ENCODE measurements at places on chromosomes 4 and X.

DNA sequence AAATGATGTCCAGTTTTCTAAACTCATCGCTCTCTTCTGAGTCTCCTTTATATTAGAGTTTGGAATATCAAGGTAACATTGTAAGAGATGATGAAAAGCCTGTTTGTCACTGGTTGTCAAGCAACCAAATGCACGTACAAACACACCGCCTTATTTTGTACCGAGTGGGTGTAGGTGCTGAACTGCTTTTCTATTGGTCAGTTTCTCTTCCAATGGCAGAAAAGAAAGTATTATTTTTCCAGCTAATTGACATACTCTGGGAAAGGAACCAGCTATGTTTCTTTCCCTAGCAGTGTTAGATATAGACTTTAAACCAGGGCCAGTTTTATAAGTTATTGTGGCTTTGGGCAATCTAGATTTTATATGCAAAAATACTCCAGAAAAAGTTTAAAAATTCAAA, 6.6 kb upstream of the PPM1K start:
- no peak for DNase-seq

DNA sequence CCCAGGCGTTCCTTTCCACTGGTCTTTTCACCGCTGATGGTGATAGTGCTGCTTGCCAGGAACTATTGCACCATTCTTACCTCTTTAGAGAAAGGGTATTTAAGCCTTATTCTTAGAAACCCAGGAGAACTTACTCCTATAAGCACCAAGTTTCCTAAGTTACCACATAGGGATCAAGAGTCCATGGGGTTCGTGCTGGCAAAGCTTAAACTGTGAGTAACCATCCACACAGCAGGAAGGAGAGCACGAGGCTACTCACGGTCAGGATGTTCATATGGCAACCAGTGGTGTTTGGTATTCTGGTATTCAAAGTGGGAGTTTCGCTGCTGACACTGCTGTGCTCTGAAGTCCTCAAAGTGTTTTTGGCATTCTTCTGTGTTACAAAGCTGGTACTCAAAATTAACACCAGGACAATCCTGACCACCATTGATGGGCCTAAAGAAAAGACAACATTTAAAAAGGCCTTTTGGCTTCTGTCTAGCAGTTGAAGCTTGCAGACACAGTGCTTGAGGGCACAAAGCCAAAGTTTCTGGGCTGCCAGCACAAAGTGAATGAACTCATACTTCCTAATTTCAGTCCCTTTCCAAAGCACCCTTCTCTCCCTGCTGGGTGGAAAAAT, 256.9 kb downstream of the ADAMTS3 start:
- DNase-seq, result no peak

DNA sequence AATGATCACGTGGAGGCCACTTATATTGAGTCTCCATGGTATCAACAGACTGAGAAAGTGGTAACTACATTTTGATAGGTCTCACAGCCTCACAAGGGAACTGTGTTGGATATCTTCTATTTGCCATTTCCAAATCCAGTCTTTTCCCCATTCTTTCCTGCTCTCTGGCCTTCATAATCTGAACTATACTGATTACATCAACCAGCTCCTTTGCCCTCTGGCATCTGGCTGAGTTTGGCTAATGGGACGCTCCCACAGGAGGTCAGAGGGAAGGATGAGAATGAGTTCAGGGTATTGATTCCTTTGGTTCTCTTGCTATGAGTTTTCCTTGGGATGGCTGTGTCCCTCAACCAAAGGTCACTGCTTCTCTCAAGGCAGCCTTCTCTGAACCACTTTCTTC, 152.6 kb downstream of the RTL9 start:
- no peak for DNase-seq

- no peak for DNase-seq
Measured at GRCh38 chrX:134469486-134469885, 9.5 kb downstream of the HPRT1 start.

GRCh38 chr4:30122711-30123110, 597.5 kb upstream of the PCDH7 start:
- no peak for DNase-seq

DNA sequence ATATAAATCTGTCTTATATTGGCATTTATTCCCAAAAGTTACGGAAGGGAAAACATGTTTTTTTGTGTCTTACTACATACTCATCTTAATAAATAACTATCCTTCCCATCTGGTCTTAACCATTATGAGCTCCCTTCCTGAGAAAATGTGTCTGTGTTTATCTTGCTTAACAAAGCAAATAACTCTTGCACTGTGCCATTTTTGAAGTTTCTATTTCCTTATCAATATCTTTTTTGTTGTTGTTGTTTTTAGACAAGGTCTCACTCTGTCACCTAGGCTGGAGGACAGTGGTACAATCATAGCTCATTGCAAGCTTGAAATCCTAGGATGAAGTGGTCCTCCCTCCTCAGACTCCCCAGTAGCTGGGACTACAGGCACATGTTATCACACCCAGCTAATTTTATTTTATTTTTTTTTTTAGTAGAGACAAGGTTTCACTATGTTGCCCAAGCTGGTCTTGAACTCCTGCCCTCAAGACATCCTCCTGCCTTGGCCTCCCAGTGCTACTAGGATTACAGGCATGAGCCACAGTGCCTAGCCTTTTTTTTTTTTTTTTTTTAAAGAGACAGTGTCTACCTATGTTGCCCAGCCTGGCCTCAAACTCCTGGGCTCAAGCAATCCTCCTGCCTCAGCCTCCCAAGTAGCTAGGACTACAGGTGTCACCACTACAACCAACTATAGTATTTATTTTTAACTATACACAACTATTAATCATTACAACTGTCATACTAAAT, 36.9 kb downstream of the CNOT6L start:
- no peak for DNase-seq

- no peak for DNase-seq
Measured at GRCh38 chr4:142824368-142824767, 21.7 kb downstream of the INPP4B start.

DNA sequence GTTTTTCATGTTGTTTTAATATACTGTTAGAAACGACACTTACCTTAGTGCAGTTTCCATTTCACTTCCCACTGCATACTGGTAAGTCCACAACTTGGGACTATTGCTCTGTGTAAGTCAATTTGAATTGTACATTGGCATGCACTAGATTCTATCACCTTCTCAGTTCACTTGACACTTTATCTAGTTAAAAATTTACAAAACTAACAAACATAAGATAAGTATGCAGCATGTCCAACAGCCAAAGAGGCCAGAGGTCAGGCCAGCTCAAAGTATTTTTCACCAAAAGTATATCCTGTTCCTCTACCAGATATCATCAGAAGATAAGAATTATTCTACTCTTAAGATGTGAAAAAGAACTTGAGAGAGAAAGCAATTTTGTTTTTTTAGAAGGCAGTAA, 75.9 kb downstream of the QRFPR start:
- no peak for DNase-seq

GRCh38 chr4:147057611-147058190, 112.0 kb upstream of the TTC29 start:
- no peak for DNase-seq

- no peak for DNase-seq
Measured at GRCh38 chr4:117983541-117984365, 50.5 kb upstream of the NDST3 start.

DNA sequence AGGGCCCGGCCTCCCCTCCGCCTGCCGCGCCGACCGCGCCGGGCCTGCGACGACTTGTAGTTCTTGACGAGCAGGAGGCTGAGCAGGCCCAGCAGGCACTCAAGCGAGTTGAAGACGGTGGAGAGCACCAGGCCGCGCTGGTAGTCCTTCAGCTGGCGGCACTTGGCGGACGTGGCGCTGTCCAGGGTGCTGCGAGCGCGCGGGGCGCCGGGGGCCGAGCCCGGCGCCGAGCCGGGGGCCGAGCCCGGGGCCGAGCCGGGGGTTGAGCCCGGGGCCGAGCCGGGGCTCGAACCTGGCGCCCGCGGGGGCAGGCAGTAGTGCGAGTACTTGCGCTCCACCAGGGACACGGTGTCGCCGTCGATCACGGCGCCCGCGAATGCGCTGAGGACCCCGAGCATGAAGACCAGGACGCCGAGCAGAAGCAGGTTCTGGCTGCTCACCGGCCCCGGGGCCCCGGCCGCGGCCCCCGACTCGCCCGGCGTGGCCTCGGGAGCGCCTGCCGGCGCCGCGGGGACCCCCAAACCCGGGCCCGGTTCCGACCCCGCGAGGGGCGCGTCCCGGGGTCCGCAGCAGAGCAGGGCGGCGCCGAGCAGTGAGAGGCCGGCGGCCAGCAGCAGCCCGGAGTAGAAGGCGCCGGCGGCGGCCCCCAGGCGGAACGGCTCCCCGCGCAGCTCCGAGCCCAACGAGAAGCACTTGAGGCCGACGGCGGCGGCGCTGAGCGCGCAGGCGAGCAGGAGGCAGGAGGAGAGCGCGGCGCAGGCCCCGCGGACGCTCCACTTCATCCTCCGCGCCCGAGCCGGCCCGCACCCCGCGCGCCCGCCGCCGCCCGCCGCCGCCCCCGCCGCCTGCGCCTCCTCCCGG, 584 bp downstream of the TMEM271 start:
- DNase-seq, result no peak

DNA sequence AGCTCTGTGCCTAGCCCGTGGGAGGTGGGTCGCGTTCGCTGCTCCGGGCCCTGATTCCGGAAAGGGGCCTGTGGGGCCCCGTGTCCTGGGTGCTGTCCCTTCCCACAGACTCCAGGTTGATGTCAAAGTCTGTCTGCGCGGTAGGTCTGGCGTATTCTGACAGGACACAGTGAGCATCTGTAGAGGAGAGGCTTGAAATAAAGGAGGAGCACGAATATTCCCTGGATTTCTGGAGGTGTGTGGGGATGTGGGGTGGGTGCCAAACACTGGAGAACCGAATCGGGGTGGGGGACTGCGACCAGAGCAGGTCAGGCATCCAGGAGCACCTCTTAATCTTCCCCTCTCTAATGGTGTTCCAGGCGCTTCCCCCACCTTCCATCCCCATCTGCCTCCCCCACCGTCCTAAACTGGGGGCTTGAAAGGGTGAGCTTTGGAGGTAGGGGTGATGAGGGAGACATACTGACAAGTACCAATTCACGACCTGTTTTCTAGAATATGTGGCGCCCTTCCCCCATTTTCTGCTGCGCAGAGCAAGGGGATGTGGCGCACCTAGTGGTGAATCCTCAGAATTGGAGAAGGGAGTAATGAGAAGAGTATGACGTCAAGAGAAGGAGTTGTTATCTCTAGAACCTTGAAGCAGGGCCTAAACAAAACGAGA, 877 bp downstream of the GPRASP1 start:
- no peak for DNase-seq

- DNase-seq, result no peak
Measured at GRCh38 chr4:7637139-7637538, 202.4 kb upstream of the PSAPL1 start.

DNA sequence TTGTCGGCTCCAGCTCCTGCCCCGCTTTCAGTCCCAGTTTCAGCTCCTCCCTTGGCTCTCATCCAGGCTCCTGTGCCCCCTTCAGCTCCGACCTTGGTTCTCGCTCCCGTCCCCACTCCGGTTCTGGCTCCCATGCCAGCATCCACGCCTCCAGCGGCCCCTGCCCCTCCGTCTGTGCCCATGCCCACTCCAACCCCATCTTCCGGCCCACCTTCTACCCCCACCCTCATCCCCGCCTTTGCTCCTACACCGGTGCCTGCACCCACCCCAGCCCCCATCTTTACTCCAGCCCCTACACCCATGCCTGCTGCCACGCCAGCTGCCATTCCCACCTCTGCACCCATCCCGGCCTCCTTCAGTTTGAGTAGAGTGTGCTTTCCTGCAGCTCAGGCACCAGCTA, 31.2 kb downstream of the BCORL1 start:
- no peak for DNase-seq

GRCh38 chrX:39309721-39310152, 508.5 kb downstream of the MID1IP1 start:
- no peak for DNase-seq

DNA sequence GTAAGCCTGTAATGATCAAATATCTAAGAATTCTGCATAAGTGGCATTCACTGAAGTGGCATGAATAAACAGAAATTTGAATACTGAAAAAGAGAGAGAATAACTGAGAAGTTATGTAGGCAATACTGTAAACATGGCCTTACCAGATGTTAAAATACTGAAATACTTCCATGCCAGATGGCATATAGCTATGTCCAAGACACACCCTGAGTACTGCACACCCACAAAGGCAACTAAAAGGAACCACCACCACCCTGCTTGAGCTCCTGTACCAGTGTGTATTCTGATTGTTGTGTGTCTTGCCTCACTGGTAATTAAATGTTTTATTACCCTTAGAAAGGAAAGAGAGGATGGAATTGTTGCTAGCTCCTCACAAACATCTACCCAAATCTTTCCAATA, 192.1 kb downstream of the ADAMTS3 start:
- DNase-seq, result no peak

- no peak for DNase-seq
Measured at GRCh38 chrX:133250184-133251100, 32.3 kb upstream of the TFDP3 start.
